ENCODE measurements at places on chromosomes 2 and 18.

DNA sequence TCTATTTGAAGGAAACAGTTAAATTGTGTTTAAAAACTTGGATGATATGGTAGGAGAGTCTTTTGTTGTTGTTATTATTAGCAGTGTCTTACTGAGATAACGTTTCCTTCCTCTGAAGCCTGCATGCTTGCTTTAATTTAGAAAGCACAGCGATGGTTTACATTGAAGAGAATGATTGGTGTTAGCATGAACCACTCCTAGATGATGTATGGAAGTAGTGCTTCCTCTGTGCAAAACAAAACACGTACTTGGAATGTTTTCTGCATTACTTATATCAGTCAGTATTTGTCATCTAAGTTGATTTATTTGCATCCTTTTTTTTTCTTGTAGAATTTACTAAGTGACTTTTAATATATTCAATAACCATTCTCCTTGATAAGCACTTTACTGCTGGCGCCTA, 89.0 kb downstream of the UGGT1 start:
- DNase-seq: no peak

DNA sequence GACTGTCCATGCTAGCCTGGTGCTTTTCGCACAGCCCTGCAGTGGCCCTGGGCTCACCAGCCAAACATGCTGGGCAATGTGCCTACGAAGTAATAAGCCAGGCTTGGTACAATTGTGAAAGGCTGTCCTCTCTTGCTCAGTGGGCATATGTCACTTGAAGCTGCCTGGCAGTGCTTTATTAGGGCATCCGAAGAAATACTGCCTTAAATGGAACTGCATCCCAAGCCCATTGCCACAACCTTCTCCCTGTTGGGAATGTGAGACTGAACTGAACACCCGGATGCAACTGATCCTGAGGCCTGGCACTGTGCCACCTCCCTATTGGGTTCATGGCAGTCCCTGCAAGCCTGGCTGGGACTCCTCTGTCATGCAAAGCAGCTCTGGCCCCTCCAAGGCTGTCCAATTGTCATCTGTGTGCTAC, 15.9 kb downstream of the CAPG start:
- no peak for DNase-seq

- no peak for DNase-seq
Observed at GRCh38 chr2:168300460-168300859, 53.1 kb upstream of the STK39 start.

GRCh38 chr2:235746257-235746934, 252.6 kb downstream of the AGAP1 start:
- peak; percentile 46 for DNase-seq

DNA sequence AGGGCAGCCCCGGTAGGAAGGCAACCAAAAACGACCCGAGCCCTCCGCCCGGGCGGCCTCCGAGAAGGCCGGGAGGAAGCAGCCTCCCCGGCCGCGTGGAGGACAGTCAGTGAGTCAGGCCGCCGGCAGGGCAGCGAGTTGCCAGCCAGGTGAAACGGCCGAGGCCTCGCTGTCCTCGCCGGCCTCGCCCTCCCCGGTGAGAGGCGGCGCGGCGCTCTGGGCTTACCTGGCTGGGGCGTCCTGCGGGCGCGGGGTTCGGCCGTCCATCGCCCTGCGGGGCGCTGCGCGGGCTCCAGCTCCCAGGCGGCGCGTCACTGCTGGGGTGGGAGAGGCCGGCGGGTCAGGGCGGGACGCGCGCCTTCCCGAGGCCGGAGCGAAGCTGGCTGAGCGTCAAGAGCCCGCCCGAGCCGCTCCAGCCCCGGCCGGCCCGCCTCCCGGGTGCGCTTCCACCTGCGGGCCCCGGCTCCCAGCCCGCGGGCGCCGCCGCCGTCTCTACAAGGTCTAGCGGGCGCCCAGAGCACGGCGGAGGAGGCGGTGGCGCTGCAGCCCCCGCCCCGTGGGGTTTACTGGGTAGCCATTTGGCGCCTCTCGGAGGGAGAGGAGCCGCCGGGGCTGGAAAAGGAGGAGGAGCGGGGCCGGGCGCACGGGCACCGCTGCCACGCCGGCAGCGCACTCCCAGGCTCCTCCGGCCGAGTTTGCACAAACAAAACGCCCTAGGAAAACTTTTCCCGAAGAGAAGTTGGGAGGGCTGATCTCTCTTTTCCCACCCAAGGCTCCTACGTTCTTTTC, 499 bp downstream of the COBLL1 start:
- DNase-seq: peak; percentile 53
